WTC11 (cell line): ENCODE measurements at places on chromosomes 12 and 14.
A peak's percentile ranks its signal among the peaks of the same experiment; 100 is the strongest.

GRCh38 chr14:70086685-70087379 is 101.9 kb downstream of the SLC8A3 start:
- peak; percentile 30 for DNase-seq

DNA sequence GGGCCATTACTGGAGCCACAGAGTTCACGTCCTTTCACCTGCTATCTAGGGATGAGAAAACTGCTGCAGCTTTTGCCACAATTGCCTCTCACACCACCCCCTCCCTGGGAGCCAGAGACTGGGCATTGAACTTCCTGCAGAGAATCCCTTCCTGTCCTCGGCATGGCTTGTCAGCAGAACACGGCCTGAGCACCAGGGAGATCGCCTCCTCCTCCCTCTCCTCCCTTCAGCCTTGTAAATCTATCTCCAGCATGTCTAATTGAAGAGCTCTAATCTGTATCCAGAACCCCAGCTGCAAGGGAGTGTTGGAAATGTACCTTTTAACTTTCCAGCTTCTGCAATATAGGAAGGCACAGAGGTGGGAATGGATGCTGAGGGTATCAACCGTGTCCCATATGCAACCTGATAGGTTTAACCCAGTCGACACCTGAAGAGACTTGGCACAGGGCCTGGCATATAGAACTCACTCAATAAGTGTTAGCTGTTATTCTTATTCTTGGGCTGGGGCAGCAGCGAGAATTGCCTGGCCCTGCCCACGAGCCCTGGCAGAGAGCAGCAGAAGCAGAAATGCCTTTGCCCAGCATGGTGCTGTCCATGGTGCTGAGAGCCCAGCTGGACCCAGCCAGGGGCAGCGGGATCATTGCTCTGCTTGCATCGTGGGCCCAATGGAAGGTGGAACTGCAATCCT is 26.8 kb downstream of the TMEM63C start:
- DNase-seq = peak; percentile 85

GRCh38 chr14:81206115-81206514 is 14.6 kb downstream of the GTF2A1 start:
- no peak for DNase-seq

GRCh38 chr12:2283480-2283879 is 230.7 kb downstream of the CACNA1C start:
- DNase-seq = no peak

DNA sequence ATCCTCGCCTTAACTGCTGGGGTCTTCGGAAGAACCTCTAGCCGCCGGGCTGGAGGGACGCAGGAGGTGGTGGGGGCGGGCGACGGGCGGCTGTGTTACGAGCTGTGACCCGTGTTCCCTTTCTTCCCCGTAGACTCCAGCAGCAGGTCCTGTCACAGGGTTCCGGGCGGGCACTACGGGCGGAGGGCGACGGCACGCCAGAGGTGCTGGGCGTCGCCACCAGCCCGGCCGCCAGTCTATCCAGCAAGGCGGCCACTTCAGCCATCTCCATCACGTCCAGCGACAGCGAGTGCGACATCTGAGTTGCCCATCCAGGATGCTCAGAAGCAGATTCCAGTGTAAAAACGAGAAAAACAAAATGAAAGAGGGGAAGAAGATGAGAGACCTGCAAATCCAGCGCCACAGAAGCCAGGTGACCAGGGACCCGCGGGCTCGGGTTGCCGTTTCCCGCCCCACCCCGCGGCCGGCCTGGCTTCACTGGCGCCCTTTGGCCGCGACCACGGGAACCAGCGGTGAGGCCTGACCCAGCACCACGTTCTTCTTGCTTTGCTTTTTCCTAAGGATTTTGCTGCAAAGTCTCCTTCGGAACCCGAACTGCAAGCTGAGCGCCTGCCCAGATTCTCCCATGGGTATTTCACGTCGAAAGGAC is 2.1 kb downstream of the SIX6 start:
- peak; percentile 39 for DNase-seq

DNA sequence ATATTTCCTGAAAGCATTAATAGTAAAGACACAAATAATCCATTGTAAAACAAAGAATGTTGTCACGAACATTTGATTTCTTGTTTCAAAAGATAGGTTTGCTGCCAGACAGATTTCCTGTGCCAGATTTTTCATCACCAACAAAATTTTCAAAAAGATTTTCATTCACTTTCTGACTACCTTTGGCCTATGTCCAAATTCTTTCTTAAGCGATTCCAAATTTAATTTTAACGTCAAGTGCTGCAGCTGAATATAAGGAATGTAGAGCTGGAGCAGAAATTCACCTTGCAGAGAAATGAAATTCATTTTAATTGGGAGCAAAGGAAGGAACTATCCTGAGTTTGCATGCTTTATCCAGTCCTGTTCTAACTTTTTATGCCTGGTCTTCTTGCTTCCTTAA is 277.4 kb downstream of the CCER1 start:
- DNase-seq = no peak

- no peak for DNase-seq
Measured at GRCh38 chr14:56357428-56357827, 222.2 kb upstream of the TMEM260 start.

GRCh38 chr12:55831447-55831815 is 2.0 kb upstream of the DNAJC14 start:
- DNase-seq = no peak

DNA sequence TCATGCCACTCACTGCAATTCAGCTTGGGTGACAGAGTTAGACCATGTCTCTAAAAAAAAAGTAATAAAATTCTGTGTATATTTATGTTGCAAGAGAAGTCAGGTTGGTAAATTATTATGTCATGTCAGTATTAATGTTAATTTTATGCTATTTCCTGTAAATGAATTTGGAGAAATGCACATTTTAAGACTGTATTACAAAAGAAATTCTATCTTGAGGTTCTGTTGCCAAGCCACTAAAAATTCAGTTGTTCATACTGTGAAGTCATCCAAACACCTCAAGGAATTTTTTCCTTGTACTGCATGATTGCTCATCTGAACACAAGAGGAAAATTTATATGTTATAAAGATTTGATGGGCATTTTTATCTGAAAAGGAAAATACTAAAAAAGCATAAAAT is 23.3 kb upstream of the HMGA2 start:
- no peak for DNase-seq

DNA sequence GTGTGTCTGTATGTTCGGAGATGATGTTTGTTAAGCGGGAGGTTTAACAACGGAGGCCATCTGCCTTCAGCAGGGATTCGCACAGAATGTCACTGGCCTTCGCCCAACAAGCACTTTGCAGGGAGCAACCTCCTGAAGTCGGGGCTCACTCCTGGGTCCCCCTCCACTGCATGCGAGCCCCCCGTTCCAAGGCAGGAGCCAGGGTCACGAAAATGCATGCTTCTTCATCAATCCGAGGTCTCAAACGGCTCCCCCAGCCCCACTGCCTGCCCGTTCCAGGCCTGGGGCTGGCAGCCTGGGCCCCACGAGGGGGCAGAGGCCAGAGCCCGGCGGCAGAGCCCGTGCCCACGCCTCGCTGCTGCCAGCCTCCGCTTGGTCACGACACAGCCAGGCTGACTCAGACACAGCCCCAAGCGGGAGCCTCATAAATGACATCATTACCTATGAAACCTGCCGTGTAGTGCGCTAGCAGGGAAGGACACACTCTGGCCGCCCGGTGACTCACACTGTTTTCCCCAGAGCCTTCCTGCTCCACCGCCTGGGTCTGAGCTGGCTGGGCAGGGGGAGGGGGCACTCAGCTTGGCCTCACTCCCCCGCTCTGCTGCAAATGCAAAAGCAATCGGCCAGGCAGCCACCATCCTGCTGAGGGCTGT is 169.5 kb upstream of the RTL1 start:
- DNase-seq = peak; percentile 68

DNA sequence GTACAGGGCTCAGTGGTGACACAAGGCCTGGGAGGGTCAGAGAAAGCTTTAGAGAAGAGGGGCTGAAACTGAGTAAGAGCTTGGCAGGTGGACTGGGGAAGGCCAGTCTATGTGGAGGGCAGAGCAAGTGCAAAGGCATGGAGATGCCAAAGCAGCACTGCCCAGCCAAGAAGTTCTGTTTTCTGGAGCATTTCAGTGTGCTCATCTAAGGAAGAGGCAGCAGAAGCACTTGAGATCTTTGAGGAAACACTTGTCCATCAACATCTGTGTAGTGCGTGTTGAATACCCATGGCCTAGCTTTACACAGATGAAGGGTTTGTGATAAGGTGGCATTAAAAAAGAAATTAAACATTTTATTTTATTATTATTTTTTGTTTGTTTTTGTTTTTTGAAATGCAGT is 52.8 kb downstream of the FOS start:
- no peak for DNase-seq

DNA sequence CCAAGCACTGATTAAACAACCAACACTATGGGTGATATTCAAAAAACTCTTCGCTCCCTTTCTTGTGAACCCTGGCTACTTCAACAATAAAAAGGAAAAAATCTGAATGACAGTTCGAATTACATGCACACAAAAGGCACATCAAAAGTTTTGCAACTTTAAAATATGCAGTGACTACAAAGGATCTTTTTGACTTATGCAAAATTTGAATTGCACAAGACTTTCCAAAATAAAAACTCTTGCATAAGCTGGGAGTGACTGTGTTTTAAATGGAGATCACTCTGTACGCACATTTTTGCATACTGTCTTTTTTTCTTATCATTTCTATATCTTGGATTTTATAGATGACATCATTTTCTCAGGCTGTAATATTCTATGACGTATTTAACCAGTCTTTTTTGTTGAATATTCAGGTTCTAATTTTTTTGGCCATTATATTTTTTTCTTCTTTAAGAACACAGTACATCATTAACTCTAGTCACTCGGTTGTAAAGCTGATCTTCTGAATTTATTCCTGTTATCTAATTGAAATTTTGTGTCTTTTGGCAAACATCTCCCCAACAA is 667.6 kb upstream of the TBX3 start:
- no peak for DNase-seq

GRCh38 chr12:96981911-96982310 is 74.9 kb downstream of the NEDD1 start:
- DNase-seq = no peak

DNA sequence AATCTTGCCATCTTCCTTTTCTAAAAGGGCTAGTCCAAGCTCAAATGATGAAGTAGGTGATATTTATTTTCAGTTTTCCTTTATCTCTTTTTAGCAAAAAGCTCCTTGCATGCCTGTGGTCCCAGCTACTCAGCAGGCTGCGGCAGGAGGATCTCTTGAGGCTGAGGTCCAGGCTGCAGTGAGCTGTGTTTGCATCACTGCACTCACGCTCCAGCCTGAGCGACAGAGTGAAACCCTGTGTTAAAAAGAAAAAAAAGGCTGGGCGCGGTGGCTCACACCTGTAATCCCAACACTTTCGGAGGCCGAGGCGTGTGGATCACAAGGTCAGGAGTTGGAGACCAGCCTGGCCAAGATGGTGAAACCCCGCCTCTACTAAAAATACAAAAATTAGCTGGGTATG is 5.0 kb downstream of the TMEM116 start:
- DNase-seq = no peak

GRCh38 chr12:115790526-115790925 is 487.0 kb downstream of the MED13L start:
- no peak for DNase-seq

DNA sequence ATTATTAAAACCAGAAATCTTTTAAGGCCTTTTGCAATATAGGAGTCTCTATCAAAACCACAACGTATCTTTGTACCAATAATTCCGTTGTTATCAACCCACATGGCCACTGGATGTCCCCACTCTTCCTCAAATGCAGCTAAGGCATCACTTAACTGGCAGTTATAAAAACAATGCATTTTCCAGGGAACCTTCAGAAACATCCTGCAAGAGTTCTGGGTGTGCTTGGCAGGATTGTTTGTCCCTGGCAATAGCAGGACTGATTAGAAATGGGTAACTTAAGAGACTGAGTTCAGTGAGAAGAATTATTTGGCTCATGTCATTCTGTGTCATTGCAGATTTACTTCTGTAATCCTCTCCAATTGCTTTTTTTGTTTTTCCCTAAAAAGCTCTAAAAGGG is 112.0 kb downstream of the SLC15A5 start:
- peak; percentile 26 for DNase-seq

DNA sequence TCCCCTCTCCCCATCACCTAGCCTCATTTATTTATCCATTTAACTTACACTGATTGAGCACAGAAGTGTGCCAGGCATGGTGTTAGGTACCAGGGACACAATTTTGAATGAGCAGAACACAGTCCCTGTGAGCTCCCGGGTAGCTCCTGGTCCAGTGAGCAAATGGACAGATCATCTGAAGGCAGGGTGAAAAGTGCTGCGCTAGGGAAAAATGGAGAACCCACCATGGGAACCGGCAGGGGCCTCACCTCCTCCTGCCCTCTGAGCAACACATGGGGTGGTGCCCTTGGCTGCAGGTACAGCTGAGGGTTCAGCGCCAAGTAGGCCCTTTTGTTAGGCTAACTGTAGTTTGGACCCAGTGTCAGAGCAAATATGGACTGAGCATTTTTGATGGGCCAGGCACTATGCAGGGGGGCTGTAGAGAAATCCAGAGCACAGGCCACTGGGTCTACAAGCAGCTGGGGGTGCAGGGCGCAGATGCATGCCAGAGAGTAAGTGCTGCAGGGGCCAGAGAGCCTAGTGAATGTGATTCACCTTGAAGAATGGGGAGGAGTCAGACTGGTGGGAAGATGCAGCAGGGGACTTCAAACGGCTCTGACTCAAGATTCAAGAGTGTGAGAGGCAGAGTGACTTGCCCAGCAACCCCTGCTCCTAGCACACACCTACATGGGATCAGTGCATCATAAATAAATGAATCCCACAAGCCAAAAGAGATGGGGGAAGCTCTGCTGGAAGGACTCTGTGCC is 28.2 kb downstream of the LTBP2 start:
- no peak for DNase-seq

GRCh38 chr12:63977441-63977840 is 132.9 kb downstream of the SRGAP1 start:
- no peak for DNase-seq

GRCh38 chr14:95490727-95491451 is 25.6 kb downstream of the SYNE3 start:
- no peak for DNase-seq

DNA sequence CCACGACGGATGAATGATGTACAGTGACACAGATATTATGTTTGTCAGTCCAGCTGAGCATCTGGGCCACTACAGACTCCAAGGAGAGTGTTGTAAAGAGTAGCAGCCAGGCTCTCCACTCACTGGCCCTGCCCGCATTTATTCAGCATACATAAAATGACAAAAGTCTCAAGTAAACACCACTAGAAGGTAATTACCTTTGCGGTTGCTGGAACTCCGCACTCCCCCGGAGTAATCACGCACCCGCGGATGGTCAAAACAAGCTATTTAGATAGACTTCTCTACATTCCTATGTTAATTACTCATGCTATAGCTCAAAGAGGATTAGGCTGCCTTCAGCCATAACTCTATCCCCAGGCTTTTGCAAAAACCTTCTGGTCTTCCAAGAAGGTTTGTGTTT is 18.8 kb upstream of the STRAP start:
- peak; percentile 28 for DNase-seq

- no peak for DNase-seq
Measured at GRCh38 chr14:80926397-80927082, 15.0 kb downstream of the CEP128 start.

- no peak for DNase-seq
Measured at GRCh38 chr12:58570411-58570810, 349.9 kb downstream of the LRIG3 start.

- DNase-seq = no peak
Measured at GRCh38 chr14:59377991-59378601, 87.1 kb downstream of the GPR135 start.

GRCh38 chr14:102321456-102322422 is 2.2 kb downstream of the ZNF839 start:
- DNase-seq = no peak
